ENCODE measurements at places on chromosomes 2 and 18.

DNA sequence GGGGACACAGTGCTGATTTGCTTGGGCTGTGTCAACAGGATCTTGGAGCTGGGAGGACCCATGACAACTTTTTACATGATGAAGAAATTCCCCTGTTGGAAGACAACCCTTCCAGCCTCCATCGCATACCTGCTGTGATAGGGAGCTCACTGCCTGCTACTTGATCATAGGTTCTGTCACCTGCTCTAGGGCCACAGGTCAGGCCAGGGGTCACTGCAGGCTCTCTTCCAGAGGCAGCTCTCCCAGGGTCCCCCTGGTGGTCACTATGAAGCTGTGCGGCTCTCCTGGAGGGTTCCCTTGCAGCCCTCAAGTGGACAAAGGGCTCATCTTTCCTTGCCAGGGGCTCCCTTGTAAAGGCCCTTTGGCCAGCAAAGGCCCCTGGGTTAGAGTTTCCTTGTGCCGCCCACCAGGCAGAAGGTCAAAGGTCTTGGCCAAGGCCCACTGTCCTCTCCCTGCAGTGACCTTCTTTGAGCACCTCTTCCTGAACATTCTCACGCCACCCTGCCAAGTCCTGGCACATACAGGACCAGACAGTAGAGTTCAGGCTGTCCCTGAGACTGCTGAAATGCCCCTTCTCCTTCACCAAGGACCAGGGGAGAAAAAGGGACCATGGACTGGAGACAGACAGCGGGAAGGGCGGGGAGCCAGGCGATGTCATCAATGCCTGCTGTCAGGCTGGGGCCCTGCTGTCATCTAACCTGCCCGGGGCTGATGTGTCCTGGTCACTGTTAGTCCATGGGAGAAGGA is 345.1 kb downstream of the DYSF start:
- DNase-seq, result no peak

DNA sequence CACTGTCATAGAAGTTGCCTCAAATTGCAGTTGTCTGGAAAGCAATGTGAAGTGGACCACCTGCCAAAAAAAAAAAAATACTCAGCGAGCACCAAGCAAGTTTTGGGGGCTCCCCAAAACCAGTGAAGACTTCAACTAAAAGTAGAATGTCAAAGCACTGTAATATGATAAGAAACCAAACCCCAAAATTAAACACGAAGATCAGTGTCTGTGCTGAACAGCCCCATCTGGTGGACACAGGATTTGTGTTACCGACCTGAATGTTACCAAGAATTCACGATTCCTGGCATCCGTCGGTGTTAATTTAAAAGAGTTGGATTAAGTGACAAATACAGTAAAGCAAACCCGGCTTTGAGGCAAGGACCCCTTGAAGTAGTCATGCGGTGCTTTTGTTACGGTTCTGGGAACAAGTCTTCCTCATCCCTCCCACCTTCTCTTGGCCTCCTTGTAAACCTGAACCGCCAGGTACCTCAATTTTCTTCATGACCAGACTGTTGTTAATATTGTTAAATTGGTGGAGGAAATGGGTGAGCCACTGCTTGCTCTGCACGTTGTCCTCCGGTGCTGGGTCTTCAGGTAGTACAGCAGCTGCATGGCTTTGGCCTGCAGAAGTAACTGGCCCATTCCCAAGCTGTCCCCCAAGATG is 31.3 kb upstream of the SSB start:
- DNase-seq, result peak; percentile 66

- peak; percentile 61 for DNase-seq
These were observed 28.4 kb upstream of the DYNC2LI1 start for GRCh38 chr2:43745457-43745856.

DNA sequence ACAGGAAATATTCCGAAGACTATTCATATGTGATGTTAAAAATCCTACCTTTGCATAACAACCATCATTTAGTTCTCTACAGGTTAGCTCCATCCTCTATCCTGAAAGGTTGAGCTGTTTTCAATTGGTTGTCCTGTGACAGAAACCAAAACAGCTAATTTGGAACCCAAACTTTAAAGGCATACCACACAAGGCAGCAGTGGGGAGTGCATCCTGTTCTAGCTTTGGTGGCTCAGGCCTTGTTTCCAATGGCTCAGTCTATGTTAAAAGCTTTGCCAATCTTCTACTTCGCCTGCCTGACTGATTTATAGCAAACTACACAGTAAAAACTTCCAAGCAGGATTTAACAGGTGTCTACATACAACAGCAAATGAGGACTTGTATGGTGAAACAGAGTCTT is 3.2 kb downstream of the CD226 start:
- DNase-seq, result no peak

- no peak for DNase-seq
These were observed 7.9 kb downstream of the BOK start for GRCh38 chr2:241566468-241566867.

- no peak for DNase-seq
These were observed 97.5 kb upstream of the KCNJ3 start for GRCh38 chr2:154600927-154601494.

GRCh38 chr2:60000686-60001085 is 552.8 kb downstream of the BCL11A start:
- no peak for DNase-seq

GRCh38 chr2:38524580-38524979 is 78.1 kb downstream of the HNRNPLL start:
- no peak for DNase-seq

- DNase-seq, result no peak
These were observed 8.5 kb upstream of the TWIST2 start for GRCh38 chr2:238839428-238839827.

- peak; percentile 76 for DNase-seq
These were observed 169.2 kb downstream of the CDH20 start for GRCh38 chr18:61502472-61502871.

DNA sequence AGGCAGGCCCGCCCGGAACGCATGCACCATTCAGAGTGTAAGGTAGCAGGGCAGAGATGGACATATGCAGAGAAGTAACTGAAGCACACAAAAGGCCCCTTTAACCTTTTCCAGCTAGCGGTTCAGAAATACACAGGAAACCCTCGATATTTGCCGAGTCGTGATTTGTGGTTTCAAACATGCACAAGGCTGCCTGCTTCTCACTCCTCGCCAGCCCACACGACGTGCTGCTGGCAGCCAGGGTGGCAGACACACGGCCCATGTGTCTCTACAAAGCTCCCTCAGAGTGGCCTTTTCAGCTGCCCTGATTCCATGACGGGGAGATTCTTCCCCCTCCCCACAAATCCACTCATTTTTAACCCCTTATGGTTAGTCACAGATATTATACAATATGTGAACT is 23.6 kb downstream of the ZBTB7C start:
- no peak for DNase-seq

GRCh38 chr2:70705160-70705850 is 62.7 kb downstream of the ADD2 start:
- no peak for DNase-seq

DNA sequence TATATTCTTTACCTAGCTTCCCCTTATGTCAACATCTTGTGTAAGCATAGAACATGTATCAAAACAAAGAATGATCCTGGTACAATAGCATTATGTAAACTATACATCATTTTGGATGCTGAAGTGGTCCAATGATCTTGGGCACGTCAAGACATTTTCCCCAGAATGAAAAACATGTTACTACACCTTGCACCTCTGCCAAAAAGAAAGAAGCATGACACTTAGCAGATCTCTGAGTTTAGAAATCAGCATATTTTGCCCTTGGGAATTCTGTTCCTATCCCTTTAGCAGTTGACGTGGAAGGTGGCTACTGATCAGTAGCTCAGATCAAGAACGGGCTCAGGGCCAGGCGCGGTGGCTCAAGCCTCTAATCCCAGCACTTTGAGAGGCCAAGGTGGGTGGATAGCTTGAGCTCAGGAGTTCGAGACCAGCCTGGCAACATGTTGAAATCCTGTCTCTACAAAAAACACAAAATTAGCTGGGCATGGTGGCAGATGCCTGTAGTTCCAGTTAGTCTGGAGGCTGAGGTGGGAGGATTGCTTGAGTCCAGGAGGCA is 1.7 kb upstream of the LCLAT1 start:
- DNase-seq, result no peak

- no peak for DNase-seq
These were observed 214.1 kb upstream of the COPS8 start for GRCh38 chr2:236871500-236872001.

GRCh38 chr2:223950448-223951347 is 5.6 kb upstream of the WDFY1 start:
- no peak for DNase-seq

DNA sequence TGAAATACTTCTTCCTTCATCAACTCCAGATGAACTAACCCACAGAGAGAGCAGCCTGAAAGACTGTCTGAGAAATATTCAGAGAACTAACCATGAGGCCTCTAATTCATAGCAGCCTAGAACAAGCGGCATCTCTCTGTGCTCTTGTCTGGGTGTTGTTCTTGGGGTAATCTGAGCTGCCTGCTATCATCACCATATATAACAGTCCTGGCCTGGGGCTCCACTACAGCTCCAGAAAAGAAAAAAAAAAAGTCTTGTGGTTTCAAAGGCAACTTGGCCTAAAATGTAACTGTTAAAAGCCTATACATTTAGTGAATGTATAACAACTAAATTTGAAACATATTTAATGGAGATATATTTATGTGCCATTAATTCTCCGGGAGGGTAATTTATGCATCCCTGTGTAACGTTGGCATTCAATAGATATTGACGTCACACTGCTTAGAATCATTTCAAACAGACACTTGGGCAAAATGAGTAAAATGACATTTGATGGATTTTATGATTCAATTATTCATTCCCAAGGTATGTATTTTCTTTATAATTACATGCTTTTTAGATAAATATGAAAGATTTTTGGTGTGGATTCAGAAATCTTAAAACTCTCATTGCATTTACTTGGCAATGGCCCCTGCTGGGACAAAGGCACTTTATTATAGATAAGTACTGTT is 294.3 kb downstream of the HRH4 start:
- DNase-seq, result no peak

DNA sequence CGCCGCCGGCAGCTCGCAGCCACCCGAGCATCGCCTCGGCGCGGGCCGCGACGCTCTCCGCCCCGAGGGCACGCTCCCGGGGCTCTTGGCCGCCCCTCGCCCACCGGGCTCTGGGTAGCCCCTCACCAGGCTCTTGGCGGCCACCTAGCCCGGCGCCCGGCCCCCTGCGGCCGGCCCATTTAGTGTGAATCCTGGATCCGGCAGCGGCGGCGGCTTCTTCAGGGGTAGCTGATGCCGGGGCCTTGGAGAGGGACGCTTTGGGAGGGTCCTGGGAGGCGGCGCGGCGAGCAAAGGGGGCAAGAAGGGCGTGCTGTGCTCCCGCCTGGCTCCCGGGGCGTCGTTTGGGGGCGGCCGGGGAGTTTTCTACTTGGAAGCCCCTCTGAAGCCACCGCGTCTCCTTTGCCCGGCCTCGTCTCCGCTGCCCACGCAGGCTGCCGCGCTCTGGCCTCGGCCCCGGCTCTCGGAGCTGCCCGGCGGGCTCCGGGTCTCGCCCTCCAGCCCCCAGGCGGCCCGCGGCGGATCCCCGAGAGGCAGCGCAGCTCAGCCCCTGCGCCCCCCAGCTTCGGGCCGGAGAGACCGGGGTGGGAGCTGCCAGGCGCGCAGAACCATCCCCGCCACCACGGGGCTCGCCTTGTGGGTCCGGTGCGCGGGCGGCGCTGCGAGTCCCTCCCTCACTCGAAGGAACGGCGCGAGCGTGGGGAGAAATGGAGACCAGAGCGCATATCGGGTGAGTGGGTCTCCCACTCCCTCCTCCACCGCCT is 509 bp downstream of the PIEZO2 start:
- no peak for DNase-seq

GRCh38 chr18:9869715-9870430 is 15.9 kb upstream of the TXNDC2 start:
- DNase-seq, result no peak

DNA sequence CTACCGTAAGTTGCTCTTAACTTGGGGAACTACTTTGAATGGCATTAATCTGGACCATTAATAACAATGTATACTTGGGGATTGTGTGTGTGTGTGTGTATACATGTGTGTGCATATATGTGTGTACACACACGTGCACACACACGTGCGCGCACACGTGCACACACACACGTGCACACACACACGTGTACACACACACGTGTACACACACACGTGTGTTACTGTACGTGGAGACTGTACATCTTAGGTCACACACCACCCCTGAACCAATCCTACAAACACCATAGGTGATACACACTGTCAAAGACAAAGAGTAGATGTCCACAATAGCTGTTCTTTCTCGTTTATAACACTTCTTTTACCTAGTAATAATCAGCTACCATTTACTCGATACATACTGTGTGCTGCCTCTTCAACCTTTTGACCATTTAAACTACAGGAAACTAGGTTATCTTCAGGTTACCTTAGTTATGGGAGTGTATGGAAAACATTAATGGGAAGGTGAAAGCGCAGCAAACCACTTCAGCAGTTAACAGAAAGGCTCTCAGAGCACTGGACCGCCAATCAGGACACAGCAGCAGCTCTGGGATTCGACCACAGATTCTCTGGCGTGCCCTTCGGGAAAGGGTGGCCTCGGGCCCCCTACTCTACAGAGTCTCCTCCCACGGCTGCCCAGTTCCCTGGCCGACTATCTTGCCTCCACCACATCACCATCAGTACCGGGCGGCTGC is 894 bp upstream of the GCC2 start:
- DNase-seq, result peak; percentile 9

DNA sequence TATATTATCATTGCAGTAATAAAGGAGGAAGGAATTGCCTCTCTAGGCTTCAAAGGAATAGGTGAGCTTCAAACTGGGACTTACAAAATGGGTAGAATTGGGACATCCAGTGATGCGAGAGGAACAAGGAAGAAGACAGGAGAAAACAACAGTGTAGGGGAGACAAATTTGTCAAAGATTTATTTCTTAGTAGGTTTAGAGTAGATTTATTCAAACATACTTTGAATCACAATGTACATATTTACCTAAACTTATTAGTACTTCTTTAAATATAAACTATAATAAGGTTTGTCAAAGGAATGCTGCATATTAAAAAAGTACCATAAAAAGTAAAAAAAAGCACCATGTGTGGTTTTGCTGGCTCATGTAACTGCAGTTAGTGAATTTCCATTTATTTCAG is 161.4 kb upstream of the CDH2 start:
- DNase-seq, result no peak

DNA sequence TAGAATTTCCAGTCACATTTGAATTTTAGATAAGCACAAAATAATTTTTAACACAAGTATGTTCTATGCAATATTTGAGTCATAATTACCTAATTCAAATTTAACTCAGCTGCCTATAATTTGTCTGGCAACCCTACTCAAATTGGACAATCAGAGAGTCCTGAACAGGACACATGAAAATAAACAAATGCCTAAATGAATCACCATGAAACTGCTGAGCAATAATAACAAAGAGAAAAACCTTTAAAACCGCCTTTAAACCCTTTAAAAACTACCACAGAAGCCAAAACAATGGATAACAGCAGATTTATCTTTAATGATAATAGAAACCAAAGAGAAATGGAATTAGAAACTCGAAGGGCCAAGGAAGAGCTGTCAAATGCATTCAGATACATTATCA is 39.5 kb downstream of the ARL4C start:
- DNase-seq, result no peak
